ENCODE measurements at places on chromosomes 6 and 20.

DNA sequence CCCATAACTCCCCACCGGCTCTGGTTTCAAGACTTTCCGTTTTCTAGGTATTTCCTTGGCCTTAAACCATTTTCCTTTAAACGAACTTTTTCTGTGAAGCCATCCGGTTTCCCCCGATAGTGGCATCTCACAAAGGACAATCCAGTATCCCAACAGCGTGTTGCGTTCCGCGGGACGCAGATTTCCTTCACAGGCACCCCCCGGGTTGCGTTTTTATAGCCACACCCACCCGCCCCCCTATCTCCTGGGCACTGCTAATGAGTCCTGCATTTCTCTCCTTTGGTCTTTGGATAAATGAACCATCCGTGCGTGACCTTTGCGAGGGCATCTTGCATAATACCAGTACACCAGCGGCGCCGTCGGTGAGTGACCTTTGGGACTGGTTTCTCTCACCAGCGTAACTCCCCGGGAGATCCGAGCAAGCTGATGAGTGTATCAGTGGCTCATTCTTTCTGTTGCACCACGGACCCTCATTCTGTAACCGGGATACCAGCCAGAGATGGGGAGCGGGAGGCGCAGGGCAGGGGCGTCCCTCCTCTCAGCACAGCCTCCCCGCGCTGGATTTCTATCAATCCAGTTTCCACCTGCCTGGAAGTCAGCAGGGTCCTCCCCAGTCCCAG is 586 bp upstream of the NQO2 start:
- DNase-seq: no peak

DNA sequence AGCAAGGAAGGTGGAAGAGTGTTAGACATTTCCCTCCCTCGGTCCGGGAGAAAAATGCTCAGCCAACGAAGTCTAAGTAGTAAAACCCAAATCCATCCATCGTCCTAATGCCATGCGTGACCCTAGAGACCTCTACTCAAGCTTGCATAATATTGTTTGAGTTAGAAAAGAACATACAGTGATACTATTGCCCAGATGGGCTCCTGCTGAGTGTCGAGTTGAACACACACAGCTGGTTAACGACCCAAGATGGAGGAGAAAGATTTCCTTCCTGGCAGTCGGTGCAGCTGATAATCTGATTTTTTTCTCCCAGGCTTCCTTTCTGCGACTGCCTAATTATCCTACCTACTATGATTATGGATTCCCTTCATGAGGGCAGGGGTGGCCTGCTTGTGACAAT is 164.4 kb upstream of the KCNG1 start:
- DNase-seq: no peak

DNA sequence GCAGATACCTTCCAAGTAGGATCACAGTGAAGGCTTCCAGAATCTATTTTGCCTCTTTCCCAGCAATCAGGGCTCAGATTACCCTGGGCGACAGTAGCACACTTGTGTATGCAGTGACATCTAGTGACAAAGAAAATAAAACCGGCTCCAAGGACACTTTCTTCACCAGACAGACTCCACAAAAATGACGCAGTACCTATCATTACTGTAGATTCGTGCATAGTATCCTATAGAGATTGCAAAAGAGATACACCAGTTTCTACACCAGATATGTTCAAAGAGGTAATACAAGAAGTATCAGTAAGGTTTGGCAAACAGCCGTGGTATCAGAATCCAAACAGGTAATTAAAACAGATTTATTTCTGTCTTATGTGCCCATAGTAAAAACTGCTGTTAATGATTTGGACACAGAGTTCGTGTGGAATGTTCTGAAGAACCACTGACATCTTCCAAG is 600.4 kb upstream of the JAG1 start:
- DNase-seq: peak; percentile 41

DNA sequence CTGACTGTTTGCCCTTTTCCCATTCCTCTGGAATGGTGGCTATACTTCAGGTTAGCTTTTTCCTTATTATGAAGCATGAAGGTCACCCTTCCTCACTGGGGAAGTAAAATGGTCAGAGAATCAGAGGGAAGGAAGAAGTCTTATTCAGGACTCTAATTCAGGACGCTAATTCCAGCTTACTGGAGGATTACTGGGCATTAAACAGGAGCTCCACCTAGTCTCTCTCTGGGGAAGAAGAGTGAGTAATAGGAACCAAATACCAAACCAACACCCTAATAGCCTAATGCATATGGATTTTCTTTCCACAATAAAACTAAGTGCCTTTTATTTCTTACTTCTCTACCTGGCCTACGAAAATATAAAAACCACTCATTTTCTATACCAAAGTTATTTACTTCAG is 10.1 kb downstream of the CRISP1 start:
- no peak for DNase-seq

GRCh38 chr6:134551245-134551960 is 233.5 kb upstream of the SGK1 start:
- DNase-seq: peak; percentile 72

DNA sequence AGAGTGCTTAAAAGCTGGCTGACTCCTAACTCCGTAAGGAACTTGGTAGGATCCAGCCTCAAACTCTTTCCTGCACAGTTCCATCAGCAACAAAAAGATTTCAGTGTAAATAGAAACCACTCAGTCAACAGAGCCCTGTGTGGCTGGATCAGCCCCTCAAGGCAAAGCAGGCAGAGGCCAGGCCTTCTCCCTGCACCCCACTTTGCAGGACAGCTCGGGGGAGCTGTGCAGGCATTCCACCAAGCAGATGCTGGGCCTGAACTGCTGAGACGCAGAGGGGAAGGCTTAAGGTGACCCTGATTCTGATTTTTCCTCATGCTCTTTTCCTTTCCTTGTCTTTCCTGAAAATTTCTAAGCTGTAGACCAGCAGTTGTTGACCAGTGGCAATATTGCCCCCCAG is 91.5 kb downstream of the NFATC2 start:
- no peak for DNase-seq

DNA sequence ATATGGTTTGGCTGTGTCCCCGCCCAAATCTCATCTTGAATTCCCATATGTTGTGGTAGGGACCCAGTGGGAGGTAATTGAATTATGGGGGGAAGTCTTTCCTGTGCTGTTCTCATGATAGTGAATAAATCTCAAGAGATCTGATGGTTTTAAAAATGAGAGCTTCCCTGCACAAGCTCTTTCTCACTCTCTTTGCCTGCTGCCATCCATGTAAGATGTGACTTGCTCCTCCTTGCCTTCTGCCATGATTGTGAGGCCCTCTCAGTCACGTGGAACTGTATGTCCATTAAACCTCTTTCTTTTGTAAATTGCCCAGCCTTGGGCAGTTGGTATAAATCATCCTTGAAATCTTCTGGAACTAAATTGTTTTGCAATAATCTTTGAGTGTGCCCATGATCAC is 31.9 kb upstream of the TBX18 start:
- DNase-seq: no peak

- no peak for DNase-seq
Measured at GRCh38 chr6:82015526-82015925, 232.0 kb downstream of the IBTK start.

GRCh38 chr20:11140359-11140758 is 466.6 kb upstream of the JAG1 start:
- peak; percentile 75 for DNase-seq

- DNase-seq: no peak
Measured at GRCh38 chr6:155641603-155642002, 186.0 kb upstream of the NOX3 start.

DNA sequence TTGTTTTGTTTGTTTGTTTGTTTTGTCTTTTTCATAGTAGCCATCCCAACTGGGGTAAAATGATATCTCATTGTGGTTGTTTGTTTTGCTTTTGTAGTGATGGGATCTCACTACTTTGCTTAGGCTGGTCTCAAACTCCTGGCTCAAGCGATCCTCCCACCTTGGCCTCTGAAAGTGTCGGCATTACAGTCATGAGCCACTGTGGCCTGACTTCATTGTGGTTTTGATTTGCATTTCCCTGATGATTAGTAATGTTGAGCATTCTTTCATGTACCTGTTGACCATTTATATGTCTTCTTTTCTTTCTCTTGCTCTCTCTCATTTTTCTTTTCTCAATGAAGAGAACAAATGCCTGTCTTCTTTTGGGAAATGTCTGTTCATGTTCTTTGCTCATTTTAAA is 30.8 kb upstream of the HLA-DOA start:
- no peak for DNase-seq

DNA sequence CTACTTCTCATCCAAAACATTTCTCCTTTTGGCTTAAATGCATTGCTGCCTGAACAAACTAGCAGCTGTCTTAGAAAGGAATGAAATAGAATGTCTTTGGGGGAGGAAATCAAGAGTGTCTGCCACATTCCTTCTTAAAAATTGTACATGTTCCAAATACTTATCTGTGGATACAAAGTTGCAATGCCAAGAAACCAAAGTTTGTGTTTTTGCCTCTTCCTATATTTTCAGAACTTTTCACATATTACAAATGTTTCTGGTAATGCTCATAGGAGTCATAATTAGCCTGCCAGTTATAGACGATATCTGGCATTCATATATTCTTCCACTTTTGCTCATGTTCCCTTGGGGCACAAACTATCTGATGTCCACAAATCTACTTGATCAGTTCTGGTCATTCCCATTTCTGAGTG is 165.5 kb upstream of the BMP5 start:
- DNase-seq: no peak

DNA sequence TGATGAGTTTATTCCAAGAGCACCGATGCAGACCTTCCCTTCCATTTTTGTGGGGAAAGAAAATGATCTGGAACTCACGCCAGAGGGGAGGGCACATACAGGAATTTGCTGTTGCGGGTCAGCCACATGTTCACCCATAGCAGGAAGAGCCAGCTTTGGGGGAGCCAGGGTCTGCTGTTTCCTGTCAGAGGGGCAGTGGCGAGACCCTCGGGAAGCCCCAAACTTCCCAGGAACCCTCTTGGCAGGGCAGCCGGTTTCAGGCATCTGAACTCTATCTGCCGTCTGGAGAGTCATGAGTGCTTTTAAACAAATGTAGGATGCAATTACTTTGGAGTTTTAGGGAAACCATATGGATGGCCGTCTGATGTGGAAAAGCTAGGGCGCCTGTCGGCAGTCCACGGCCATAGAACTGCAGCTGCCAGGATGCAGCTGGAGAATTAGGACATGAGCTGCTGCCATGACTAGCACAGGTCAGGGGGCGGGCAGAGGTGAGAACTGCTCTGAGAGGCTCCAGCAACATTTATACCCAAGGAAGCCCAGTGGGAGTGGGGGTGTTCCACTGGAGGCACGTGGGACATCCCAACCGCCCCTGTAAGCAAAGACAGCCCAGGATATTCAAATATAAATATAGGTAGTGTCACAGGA is 14.8 kb upstream of the SERPINB9 start:
- no peak for DNase-seq

DNA sequence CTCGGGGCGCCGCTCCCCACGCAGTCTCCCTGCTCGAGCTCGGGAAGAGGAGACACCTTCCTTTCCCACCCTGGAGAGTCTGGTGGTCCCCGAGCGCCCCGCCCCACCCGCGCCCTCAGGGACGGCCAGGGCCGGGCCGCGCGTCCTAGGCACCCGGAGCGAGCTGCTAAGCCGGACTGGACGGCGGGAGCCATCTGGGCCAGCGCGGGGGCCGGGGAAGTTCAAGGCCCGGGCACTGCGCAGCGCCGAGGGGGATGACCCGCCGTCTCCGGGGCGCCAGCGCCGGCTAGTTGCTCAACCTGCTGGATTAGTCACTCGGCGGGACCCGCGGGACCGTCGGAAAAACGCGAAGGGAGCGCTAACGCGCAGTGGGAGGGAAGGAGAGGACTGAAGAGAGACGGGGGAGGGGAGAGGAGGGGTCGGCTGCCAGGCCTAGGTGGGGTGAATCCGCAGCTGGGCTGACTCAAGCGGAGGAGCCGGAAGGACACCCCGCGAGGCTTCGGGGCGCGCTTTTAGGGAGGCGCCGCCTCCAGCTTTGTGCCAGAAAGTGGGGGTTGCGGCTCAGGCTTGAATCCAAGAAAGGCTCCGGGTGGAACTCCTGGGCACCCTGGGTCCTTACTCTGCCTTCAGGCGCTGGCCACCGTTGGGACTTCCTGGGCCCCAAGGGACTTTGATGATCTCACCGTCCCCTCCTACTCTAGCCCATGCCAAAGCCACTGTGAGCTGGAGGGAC is 75.7 kb upstream of the FOXP4 start:
- DNase-seq: no peak

DNA sequence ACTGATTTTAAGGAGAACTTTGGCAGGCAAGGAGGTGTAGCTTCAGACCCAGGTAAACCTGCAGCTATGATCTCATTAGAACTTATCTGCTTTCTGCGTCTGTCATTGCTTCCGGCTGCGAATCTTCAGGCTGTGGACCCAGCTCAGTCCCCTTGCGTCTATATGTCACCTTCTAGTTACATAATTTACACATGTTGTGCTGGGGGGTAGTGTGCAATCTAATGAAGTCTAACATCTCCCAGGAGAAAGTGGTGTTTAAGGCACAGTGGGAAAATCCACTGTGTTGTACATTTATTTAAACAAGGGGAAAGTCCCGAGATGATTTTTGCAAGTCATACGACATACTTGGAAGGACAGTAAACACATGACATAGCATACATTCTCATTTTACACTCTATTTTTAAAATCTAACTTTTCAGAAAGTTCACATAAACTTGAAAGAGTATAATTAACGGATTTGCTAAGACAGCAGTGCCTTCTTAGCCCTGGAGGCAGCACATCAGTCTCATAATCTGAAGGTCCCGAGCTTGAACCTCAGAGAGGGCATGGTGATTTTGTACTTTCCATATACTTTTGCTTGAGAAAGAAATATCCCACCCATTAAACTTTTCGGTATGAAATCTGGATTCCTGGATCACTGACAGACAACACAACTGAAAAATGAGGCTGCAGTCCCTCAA is 35.2 kb downstream of the GPX6 start:
- no peak for DNase-seq

DNA sequence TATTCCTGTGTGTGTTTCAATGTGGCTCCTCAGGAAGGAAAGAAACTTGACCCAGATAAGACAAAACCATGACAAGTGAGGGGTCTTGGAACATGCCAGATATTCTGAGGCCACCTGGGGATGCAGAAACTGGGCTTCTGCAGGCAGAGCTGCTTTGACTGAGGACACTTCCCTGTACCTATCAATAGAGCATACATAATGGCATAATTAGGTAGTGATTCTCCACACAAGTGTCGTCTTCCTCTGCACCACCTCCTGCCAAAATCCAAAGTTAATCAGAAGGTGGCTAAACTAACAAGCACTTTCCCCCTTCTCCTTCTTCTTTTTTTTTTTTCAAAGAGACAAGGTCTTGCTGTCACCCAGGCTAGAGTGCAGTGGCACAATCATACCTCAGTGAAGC is 97.1 kb downstream of the KIF13A start:
- DNase-seq: no peak

DNA sequence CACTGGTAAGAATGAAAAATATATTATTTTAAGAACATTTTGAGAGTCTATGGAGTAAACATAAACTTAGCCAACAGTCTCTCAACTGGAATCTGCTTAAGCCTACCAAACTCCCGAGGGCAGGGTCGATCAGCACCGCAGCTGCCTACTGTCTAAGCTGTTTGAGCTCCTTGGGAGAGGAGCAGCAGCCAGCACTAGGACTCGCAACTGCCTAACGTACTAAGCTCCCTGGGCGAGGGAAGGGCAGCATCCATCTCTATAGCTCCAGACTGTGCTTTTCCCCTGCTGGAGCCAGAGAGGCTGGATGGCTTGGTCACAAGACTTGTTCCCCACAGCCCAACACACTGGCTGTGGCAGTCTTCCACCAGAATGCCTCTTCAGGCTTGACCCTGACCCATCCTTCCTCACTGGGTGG is 96.4 kb downstream of the MOXD1 start:
- DNase-seq: no peak

Data from non-pigmented ciliary epithelial cell (primary cell).